Lower lobe of right lung (tissue), 2 donors: ENCODE measurements at places on chromosomes 2 and 18. TPM values are rescaled to one million over a fixed set of nuclear protein-coding genes. Genes with fewer than 3 reads are reported as not detected.
A peak's percentile ranks its signal among the peaks of the same experiment; 100 is the strongest.

DNA sequence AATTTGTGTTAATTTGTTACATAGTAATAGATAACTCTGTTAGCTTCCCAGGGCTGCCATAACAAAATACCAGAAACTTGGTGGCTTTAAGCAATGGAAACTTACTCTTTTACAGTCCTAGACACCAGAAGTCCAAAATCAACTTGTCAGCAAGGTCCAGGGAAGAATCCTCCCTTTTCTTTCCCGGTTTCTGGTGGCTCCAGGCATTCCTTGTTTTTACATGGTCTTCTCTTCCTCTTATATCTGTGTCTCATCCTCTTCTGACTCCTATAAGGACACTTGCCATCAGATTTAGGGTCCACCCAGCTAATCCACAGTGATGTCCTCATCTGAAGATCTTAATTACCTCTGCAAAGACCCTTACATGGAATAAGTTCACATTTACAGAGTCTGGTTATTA lies 95.6 kb downstream of the DDX1 start:
- DNase-seq = no peak
- H3K36me3 ChIP-seq = no peaks in the 10 kb centered on the region
- no peaks in the 10 kb centered on the region for H3K4me1 ChIP-seq
- no peaks in the 10 kb centered on the region for H3K27me3 ChIP-seq

- DNase-seq = no peak
- peaks cover 45% of the 10 kb centered on the region for H3K4me1 ChIP-seq
- peak overlapping the region; percentile 93 for H3K27ac ChIP-seq
- no peaks in the 10 kb centered on the region for H3K27me3 ChIP-seq
- H3K4me3 ChIP-seq = peak overlapping the region; percentile 88
Measured at GRCh38 chr2:39121523-39122063, 742 bp upstream of the SOS1 start.

Gene PHOSPHO2
- 6.1 TPM for total RNA-seq

Gene MGAT4A
- total RNA-seq = 82.0 TPM

Gene PLEKHH2
- total RNA-seq = 42.0 TPM

DNA sequence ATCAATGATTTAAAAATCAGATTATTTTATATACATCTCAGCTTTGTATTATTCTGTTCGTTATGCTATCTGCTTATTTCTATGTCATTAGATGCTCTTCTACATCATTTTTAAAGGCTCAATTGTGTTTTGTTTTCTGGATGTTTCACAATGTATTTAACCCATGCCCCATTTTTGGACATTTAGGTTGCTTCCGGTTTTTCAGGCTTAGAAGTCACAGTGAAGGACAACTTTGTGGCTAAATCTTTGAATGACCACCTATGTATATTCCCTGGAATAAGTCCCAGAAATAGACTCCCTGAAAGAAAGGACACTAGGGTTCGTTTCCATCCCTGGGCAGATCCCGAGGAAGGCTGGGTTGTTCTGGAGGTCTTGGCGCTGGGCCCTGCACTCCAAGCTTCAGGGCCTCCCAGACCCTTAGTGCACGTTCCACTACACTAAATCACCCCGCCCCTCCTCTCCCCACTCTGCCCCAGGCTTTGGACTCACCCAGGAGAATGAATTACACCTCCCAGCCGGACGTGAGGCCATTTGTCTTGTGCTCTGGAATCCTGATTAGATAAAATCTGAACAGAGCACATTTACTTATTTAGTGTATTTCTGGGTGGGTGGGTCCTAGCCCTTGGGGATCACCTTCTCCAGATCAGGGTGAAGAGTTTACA lies 188.2 kb downstream of the ZFP36L2 start:
- H3K4me1 ChIP-seq = peaks cover 6% of the 10 kb centered on the region
- no peak overlapping the region for H3K4me3 ChIP-seq
- no peaks in the 10 kb centered on the region for H3K36me3 ChIP-seq
- H3K27me3 ChIP-seq = no peaks in the 10 kb centered on the region
- no peak for DNase-seq
- H3K27ac ChIP-seq = no peak overlapping the region

Gene SCN9A
- 13.6 TPM for total RNA-seq

DNA sequence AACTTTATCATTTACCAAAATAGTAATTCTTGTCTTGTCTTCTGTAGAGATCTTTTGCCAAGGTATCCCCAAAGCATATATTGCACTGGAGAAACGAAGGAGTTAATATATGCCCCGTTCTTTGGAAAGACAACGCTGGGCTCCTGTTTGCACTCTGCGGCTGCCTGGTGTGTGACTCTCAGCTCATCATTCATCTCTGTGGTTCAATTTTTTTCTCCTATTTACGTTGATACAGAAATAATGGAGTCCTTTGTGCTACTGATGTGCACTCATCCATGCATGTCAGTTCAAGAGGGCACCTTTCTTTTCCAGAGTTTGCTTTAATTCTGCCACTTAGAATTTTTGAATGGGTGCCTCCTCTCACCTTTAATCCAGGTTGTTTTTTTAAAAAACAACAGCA lies 655.5 kb downstream of the DCDC2C start:
- no peaks in the 10 kb centered on the region for H3K36me3 ChIP-seq
- no peak overlapping the region for H3K4me3 ChIP-seq
- no peak for DNase-seq
- H3K27me3 ChIP-seq = no peaks in the 10 kb centered on the region

GRCh38 chr2:170530803-170531564 lies 184.2 kb upstream of the SP5 start:
- peak overlapping the region; percentile 21 for H3K27ac ChIP-seq
- no peak for DNase-seq
- no peaks in the 10 kb centered on the region for H3K36me3 ChIP-seq
- no peak overlapping the region for H3K4me3 ChIP-seq

GRCh38 chr2:120720231-120720630 lies 15.4 kb upstream of the GLI2 start:
- H3K27ac ChIP-seq = no peak overlapping the region
- H3K4me3 ChIP-seq = no peak overlapping the region
- DNase-seq = no peak
- H3K4me1 ChIP-seq = no peaks in the 10 kb centered on the region
- peaks cover 4% of the 10 kb centered on the region for H3K27me3 ChIP-seq
